ENCODE measurements at places on chromosomes 1 and 21.

- no peak for DNase-seq
These were observed 157.6 kb upstream of the CAMK1G start for GRCh38 chr1:209425959-209426358.

- no peak for DNase-seq
These were observed 21.9 kb downstream of the UBASH3A start for GRCh38 chr21:42425591-42425990.

DNA sequence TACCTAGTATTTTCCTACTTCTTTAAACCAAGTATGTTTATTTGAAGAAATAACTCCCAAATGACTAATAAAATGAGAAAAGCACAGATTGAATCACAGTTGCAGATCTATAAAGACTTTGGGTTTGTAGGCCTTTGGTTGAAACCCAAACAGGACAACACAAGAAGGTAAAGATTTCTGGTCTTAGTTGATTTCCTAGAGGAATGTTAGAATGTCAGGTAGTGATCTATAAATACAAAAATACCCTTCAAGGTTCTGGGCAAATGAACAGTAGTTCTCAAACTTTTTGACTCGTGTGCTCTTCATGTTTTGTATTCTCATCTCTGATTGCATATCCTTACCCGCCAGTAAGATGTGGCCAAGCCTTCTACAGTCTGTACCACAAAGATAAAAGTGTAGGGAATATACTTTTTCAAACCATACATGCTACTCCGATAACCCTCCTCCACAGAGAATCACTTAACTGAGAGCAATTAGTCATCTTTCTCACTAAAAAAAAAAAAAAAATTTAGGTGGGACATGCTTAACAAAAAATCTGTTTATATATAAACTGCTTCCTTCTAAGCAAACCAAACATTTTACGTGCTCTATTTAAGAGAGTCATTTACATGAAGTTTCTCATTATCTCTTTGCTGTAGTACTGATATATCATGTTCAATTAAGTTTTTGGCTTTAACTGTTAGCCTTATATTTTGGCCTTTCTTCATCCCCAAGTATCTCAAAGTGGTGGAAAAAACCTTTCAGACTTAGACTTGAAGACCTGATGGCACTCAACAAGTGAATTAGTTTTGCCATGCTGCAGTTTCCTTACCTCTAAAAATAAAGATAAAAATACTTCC, 36.0 kb downstream of the CNIH4 start:
- no peak for DNase-seq

DNA sequence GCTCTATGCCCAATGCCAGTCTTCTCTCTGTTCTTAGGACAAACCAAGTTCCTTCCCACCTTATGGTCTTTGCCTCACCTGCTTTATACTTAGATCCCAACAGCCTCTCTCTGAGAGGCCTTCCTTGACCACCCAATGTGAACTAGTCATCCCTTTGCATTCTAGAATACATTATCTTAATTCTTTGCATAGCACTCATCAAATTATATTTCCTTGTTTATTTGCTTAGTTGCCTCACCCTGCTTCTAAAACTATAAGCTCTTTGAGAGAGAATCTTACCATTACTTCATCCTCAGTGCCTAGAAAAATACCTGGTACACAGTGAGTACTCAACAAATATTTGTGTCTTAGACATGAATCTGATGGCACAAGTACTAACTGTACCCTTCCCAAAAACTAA, 8.0 kb downstream of the PIGP start:
- no peak for DNase-seq

DNA sequence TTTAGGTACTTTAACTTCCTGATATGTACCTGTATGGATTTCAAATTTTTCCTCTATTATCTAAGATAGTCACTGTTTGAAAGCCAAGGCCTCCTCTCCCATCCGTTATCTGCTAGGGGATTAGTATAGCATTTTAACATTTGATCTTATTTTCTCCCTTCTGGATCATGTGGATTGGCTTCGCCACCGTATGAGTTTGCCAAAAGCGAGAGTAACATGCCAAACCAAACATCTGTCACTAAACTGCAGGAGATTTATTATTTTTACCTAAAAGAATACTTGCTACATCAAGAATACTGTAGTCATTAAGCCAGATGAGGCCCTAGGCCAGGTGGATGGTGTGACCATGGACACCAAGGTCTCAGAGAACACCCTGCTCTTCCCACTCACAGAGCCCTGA, 28.5 kb upstream of the EEIG2 start:
- no peak for DNase-seq

GRCh38 chr1:119374208-119374874, 5.8 kb downstream of the HAO2 start:
- no peak for DNase-seq

- peak; percentile 16 for DNase-seq
These were observed 2.7 kb upstream of the PSMD4 start for GRCh38 chr1:151251656-151252470.

DNA sequence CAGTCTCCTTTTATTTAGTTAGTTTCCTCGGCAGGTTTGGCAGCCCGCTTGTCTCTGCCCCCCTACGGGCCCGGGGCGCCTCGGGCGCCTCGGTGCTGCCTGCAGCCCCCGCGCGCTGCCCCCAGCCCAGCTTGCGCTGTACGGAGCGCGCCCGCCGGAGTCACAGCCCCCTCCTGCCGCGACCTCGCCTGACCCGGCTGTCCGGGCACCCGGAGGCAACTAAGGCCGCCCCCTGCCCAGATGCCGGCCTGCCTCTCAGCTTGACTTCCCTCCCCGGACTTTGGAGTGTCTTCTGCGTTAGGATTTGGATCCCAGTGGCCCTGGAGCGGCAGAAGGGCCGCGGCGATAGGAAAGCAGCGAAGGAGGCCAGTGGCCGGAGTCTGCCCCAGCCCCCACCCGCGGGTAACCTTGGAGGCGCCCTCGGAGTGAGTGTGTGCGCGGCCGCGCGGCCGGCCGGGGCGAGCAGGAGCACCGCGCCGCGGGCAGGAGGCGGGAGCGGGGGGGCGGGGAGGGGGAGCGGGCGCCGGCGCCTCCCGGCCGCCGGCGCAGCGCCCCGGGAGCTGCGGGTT, 7.6 kb downstream of the CDKN2C start:
- no peak for DNase-seq

- no peak for DNase-seq
These were observed 14.8 kb downstream of the PI4KB start for GRCh38 chr1:151312411-151312810.

DNA sequence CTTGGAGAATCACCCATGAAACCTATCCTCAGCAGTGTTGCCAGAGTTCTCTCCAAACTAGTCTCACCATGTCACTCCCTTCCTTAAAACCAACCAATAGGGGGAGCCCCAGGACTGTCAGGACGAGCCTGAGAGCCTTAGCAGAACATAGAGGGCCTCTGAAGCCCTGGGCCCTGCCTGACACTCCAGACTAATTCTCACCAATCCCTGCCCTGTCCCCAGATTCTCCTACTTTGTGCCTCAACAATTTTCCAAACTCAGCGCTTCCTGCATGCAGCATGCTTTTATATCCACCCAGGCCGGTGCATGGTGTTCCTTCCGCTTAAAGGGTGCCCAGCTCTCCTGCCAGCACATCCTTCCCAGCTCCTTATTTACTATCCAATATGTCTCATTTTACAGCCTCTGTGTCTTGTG, 42.7 kb downstream of the HSD3B1 start:
- DNase-seq: no peak

- no peak for DNase-seq
These were observed 47.0 kb downstream of the SERINC2 start for GRCh38 chr1:31460027-31460426.

DNA sequence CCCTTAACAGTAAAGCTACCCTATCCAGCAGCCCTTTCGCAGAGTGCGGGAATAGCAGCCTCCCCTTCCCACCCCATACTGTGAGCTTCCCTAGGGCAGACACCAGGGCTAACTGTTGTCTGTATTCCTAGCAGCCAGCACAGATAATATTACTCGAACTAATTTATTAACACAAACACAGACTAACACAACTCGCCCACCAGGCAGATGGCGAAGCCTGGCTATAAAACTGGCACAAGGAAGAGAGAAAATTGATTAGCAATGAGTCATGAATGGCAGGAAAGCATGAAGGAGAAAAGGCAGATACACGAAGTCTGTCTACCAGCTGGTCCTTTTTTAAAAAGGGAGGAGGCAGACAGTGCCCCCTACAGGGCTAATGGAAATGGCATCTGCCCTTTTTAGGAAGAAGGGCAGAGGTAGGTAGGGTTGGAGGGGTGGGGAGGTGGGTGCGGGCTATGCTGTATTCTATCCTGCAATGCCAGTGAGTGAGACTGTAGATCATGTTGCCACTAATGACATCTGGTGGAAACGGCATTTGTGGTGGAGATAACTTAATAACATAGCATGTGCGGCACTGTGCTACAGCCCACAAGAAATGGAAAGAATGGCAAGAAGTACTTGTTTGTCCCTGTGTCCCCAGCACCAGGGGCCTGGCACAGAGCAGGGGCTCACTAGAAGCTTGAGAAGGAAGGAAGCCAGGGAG, 30.6 kb upstream of the CTPS1 start:
- no peak for DNase-seq

DNA sequence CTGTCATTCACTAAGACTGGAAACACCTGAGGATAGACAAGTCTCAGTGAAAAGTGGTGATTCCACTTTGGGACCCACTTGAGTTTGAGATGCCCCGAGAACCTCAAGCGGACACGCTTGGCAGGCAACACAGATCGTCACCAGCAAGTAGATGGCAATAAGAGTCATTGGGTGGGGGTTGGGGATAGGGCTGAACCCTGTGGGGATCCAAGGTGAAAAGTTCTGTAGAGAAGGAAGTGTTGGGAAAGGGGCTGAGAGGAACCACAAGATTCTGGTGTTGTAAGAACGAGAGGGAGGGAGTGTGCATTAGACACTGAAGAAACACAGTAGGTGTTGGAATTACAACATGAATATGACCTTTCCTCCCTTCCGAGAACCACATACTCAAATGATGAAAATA, 45.4 kb upstream of the TDRD10 start:
- DNase-seq: no peak

DNA sequence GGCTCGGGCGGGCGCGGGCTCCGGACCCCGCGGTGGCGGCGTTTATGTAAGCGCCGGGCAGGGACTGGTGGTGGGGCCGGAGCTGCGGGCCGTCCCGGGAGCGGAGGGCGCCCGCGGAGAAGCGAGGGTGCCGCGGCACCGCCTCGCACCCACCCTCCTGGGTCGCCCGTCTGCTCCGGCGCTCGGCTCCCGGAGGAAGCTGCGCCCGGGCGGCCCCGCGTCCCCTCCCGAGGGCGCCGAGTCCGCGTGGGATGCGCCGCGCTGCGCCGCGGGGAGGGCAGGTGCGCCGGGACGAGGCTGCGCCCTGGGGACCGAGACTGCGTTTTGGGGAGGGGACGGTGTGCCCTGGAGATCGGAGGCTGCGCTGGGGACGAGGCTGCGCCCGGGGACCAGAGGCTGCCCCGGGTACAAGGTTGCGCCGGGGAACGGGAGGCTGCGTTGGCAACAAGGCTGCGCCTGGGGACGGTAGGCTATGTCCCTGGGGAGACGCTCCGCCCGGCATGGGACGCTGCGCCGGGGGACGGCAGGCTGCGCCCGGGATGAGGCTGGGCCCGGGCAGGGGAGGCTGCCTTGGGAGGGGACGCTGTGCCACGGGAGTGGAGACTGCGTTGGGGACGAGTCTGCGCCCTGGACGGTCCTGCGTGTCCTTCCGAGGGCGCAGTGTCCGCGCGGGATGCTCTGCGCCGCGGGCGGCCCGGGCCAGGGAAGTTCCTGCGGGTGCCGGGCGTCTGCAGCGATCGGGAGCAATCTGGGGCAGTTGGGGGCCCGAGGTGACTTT, 627 bp downstream of the ADARB1 start:
- DNase-seq: no peak

DNA sequence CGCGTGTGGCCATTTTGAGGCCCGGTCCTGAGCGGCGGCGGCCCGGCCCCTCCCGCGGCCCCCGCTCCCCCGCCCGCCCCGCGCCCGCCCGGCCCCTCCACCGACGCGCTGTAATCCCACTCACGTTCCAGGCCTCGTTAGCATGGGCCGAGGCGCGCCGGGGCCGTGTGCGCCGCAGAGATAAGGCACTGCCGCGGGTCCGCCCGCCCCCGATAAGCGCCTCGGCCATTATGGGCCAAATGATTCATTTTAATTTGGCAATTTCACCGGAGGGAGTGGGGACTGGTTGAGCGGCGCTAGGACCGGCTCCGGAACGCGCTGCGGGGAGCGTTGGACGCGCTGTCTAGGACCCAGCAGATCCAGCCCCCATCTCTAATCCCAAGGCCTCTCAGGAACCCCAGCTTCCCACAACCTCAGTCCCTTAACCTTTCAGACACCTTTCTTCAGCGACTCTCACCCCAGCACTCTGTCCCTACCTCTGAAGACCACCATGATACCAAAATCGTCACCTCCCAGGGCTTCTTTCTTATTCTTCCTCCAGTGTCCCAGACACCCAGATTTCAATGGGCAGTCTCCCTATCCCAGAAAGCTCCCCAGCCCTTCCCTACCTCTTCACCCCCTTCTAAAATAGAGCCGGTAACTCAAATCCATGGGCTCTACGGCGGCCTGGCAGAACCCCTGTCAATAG, at the start of gene TAL1:
TAL1 (minus strand) TSS at position 39 of the 688 bp plus-strand sequence. CDS start 6,337 bp downstream, outside the sequence.
- no peak for DNase-seq

GRCh38 chr1:194176212-194176611, 989.8 kb upstream of the B3GALT2 start:
- no peak for DNase-seq

DNA sequence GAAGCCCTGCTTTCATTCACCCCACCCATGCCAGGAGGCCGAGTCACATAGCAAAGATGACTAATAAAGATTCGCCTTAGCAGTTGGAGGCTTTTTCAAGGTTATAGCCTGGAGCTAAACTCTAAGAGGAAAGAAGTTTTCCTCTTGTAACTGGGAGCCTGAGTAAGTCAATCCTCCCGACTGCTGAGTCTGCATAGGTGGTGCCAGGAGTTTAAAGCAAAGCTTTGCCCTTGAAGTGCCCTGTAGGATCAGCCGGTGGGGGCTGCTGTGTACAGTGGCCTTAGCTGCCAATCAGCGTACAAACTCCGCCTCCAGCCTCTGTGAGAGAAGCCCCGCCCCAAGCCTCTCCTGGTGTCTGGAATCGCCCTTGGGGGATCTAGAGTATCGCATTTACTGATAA, 147.5 kb upstream of the SPATA6 start:
- DNase-seq: no peak

- DNase-seq: no peak
These were observed 25.2 kb downstream of the CLDN14 start for GRCh38 chr21:36454706-36455105.

DNA sequence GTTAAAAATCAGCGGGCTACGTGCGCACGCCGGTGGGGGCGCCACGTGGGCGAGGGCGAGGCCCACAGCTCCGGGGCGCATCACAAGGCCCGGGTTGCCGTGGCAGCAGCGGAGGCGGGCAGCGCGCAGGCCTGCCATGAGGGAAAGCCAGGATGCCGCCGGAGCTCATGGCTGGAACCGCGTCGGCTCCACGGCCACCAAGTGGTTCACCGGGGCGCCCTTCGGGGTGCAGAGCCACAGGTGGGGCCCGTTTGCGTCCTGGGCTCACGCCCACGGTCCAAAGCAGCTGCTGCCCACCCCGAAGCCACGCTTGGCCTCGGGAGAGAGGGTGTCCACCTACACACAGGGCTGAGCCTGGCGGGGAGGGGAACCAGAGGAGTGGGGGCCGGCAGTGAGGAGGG, 4.9 kb upstream of the TTC22 start:
- DNase-seq: no peak

- no peak for DNase-seq
These were observed 2005.7 kb downstream of the NCAM2 start for GRCh38 chr21:23003951-23004350.
